ENCODE measurements at places on chromosomes 12 and 14.

DNA sequence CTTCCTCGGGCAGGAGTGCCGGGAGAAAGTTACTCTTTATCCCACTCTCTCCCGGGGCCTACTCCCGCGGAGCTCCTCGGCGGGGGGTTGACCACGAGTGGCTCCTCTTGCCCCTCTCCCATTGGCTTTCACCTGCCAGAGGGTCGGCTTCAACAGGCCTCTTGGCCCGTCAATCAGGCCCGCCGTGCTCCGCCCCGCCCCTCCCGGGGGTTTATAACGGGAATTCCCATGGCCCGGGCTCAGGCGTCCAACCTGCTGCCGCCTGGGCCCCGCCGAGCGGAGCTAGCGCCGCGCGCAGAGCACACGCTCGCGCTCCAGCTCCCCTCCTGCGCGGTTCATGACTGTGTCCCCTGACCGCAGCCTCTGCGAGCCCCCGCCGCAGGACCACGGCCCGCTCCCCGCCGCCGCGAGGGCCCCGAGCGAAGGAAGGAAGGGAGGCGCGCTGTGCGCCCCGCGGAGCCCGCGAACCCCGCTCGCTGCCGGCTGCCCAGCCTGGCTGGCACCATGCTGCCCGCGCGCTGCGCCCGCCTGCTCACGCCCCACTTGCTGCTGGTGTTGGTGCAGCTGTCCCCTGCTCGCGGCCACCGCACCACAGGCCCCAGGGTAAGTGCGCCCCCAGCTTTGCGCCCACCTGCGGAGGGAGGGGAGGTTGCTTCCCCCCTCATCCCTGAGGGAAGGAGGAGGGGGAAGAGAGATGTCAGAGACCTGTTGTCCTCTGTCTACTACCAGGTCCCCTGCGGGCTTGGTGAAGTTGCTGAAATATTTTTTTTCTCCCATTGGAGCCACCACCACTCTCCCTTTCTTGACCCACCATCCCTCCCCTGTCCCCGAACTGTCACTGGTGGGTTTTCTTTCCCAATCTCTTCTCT is at the start of gene SMOC1:
Gene SMOC1, plus strand, starts transcription at position 242 of the 869 bp plus-strand sequence. Its CDS starts 263 bp downstream, at position 505.
- peak; percentile 89 for DNase-seq

DNA sequence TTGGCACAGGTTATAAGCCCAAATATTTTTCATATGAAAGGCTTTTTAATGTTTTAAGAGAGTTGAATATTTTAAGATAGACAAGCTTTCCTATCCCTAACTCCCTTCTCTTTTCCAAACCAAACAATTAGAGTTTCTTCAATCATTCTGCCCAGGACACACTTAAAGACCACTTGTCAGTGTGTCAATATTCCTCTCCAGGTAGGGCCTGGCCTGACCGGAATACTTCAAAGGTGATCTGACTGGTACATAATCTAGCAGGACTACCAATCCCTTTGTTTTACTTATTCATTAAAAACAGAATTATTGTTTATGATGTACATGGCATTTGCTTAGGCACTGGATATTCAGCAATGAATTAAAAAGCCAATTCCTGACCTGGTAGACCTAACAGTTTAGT is 24.2 kb upstream of the SNRPF start:
- no peak for DNase-seq

DNA sequence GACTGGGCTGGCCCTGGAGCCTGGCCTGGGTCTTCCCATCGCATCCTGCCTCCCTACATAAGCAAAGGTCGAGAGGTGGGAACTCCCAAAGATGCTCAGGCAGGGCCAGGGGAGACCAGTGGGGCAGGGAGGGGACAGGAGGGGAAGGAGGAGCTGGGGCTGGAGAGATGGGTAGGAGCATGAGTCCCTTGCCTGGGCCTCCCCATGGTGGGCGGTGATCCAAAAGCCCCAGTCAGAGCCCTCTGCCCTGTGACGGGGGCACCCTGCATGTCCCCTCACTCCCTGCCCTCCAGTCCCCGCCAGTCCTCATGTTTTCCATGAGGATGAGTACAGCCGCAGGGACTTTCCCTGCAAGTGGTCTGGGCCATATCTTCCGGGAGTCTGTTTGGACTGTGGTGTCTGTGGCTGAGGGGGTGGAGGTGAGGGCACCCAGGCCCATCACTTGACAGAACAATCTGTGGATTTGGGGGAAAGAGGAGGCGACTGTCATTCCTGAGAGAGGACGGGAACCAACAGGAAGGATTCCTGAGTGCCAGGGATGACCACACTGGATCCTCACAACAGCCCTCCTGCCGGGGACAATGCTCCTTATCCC is 9.3 kb downstream of the BDKRB2 start:
- DNase-seq = no peak

- DNase-seq = no peak
Observed at GRCh38 chr14:31090883-31091764, 64.9 kb upstream of the STRN3 start.

DNA sequence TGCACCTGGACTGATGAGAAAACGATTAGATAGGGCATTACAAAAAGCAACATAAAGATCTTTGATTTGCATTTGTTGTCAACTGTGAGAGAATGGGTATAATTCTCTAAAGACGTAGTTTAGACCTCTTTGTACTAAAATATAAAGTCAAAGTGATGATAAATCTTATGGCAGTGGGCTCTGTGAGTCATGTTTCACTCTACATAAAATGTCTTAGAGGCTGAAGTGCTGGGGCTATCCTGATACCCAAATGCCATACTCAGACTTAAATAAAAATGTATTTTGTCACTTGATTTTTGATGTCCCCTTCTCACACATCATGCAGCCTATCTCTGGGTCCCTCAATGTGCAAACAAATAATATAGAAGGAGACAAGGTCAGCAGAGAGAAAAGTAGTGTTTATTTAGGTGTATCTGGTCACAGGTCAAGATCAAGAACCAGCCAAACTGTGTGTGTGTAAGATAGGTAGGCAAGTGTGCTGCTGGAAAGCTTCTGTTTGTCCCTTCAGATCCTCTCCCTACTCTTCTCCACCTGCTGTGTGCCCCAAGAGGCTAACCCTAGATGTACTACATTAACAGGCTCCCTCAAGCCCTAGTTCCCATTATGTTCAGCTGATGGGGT is 7.0 kb upstream of the NIN start:
- DNase-seq = no peak

GRCh38 chr12:56164345-56164729 is 6.2 kb downstream of the MYL6 start:
- no peak for DNase-seq

DNA sequence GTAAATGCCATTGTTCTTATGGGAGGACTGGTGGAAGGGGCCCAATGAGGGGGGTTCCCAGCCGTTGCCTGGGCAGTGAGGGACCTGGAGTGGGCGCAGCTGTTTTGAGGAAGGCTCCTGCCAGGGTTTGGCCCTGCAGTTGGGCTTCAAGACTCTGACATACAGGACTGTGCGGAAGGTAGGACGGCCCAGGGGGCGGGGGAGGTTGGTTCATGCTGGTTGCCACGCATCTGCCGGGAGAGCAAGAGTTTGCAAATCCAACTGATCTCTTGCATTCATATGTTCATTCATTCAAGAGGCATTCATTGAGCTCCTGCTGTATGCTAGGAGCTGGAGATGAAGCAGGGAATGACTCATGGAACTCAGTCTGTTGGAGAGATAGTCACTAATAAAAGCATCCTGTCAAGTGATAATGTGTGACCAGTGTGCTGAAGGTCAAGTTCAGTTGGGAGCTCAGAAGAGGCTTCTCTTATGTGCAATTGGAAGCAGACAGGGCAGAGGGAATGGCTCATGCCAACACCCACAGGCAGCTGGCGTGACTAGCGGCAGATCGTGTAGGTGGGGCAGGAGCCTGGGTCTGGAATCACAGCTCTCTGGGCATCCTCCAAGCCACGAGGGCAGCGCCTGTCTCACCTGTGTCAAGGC is 7.8 kb downstream of the SH2B3 start:
- no peak for DNase-seq

DNA sequence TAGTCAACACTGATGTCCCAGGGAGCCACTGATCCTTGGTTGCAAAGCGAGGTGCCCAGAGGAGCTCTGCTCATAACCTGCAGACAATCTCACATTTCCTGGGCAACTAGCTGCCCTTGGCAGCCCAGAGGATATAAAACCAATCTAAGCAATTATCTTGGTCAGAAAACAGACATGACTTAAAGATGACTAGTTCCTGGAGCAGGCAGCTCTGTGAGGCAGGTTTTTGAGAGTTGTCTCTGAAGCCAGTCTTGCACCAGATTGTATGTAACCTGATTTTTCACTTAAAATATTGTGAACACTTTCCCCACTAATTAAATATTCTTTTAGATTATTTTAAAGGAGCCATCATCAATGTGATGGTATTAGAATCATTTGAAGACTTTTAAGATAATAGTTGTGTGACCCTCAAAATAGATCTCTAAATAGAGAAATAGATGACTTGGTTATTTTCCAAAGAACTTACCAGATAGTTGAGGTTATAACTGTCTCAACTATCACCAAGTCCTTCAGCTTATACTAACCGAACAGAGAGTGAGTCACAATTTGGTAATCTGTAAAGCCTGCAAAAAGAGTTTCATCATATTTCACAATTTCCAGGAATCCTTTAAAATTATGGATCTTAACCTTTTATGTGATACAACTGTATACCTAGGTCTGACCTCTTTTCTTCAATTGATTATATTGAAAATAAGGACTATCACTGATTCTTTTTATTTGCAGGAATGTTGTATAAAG is 75.9 kb downstream of the LIN7A start:
- no peak for DNase-seq

All from neural crest cell (in vitro differentiated cells).